ENCODE measurements at places on chromosomes 16 and 17. TPM values are rescaled to one million over a fixed set of nuclear protein-coding genes. Genes with fewer than 3 reads are reported as not detected.

The TSR3 gene
- total RNA-seq, result 90.4 TPM

The BOLA2B gene
- total RNA-seq, result 131 TPM

The CCL23 gene
- not detected for total RNA-seq

The EFTUD2 gene
- 151 TPM for total RNA-seq

The TRPV2 gene
- 0.39 TPM for total RNA-seq

The POLG2 gene
- total RNA-seq, result 17.2 TPM

The CMTM1 gene
- total RNA-seq, result 0.49 TPM
